ENCODE measurements at places on chromosomes 13 and 19.

GRCh38 chr19:35162471-35163326 lies 8.2 kb downstream of the FXYD5 start:
- peaks cover 21% of the 10 kb centered on the region for H3K4me1 ChIP-seq
- no peak overlapping the region for H3K4me3 ChIP-seq
- H3K27me3 ChIP-seq: no peaks in the 10 kb centered on the region
- no peak for DNase-seq
- H3K36me3 ChIP-seq: peaks cover 100% of the 10 kb centered on the region

DNA sequence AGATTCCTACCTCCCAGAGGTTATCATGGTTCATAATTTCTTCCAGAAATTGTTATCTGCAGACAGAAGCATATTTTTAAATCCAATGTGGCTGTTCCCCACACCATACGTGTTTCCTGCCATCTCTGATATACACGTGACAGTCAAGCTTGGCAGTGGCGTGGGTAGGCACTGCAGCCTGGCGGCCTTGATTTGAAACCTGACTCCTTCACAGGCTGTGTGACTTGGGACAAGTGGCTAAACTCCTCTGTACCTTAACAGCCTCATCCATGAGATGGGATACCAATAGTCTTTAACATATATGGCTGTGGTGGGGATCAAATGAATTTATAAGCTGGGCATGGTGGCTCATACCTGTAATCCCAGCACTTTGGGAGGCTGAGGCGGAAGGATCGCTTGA lies 33.2 kb downstream of the DPF1 start:
- no peaks in the 10 kb centered on the region for H3K36me3 ChIP-seq
- H3K4me1 ChIP-seq: no peaks in the 10 kb centered on the region
- no peaks in the 10 kb centered on the region for H3K27me3 ChIP-seq
- H3K4me3 ChIP-seq: no peak overlapping the region

DNA sequence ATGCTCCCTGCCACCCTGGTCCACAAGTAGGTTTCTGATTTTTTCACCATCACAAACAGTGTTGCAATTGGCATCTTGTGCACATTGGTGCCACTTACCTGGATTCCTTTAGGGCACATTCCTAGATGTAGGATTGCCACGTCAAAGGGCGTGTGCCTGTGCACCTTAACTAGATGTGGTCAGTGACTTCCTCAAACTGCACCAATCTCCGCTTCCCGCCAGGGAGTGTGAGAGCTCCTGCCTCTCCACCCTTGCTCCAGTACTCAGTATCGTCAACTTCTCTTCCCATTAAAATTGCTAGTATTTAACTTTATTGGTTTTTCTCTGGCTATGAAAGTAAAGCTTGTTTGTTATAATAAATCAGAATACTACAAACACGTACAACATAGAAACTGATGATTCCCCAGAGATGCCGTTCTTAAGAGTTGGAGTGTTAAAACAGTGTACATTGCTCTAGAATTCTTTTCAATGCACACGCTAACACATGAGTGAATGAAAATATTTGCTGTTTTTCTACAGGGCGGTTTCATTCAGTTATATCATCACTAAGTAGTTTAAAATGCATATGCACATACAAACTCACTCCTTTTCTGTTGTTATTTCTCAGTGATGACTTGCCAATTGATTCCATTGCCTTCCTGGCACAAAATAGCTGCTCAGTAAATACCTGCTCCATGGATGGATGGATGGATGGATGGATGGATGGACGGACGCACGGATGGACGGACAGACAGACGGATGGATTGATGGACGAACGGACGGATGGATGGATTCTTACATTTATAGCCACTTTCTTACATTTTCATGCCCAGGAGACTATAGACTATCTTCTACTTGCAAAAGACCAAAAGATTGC lies 23.4 kb downstream of the CCNE1 start:
- H3K4me1 ChIP-seq: peaks cover 48% of the 10 kb centered on the region
- no peak overlapping the region for H3K4me3 ChIP-seq
- no peaks in the 10 kb centered on the region for H3K36me3 ChIP-seq
- H3K27me3 ChIP-seq: no peaks in the 10 kb centered on the region
- DNase-seq: no peak

DNA sequence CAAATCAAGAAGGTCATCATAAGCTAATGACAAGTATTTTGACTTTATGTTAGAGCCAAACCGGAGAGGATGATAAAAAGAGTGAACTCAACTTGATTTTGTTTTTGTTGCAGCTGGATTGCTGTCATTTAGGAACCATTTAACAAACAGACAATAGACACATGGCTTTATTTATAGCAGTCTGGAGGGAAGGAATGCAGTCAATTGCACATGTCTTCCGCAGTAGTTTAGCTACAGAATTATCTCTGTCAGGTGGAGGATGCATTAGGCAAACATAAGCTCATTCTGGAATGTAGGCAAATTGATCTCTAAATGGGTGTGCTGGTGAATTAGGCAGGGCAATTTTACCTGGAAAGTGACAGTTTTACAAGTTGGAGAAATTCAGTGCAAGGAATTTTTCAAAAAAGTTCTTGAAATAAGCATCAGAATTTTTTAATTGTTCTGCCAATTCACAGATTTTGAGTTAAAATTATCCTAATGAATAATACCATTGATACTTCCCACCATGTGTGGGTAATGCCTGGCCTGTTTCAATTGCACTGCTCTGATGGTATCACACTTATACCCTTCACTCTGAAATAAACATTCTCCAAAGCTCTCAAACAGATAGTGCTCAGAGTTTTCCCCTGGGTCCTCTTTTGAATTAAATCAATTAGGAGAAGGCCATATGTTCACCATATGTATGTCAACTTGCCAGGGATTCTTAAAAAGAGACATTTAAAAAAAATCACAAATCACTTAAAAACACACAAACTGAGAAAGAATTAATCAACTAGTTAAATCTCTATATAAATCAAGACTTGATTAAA lies 318.3 kb downstream of the NDFIP2 start:
- H3K27me3 ChIP-seq: no peaks in the 10 kb centered on the region
- no peaks in the 10 kb centered on the region for H3K4me1 ChIP-seq
- H3K4me3 ChIP-seq: no peak overlapping the region
- H3K27ac ChIP-seq: no peak overlapping the region
- no peak for DNase-seq
- H3K36me3 ChIP-seq: no peaks in the 10 kb centered on the region

DNA sequence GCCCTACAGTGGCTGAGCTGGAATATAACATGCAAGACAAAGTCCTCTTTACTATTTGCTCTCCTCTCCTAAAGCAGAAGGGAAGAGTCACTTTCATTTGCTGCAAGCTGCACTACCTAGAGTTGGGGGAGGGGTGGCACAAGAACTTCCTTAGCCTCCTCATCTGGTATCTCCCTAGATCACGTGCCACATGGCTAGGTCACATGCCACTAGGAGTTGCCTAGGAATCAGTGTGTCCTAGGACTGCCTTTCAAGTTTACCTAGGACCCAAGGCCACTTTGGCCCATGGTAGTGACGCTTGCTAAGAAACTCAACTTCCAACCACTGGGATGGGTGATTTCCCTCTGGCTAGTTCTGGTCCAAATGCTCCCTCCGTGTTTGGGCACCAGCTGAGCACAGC lies 625.2 kb downstream of the DIAPH3 start:
- H3K4me1 ChIP-seq: no peaks in the 10 kb centered on the region
- no peaks in the 10 kb centered on the region for H3K36me3 ChIP-seq
- H3K27ac ChIP-seq: no peak overlapping the region

GRCh38 chr19:42088471-42089190 lies 12.7 kb downstream of the ZNF574 start:
- H3K27me3 ChIP-seq: no peaks in the 10 kb centered on the region
- peak overlapping the region; percentile 22 for H3K27ac ChIP-seq
- no peak for DNase-seq
- H3K36me3 ChIP-seq: peaks cover 30% of the 10 kb centered on the region

GRCh38 chr19:12937093-12937926 lies 1.1 kb upstream of the CALR start:
- H3K36me3 ChIP-seq: peaks cover 54% of the 10 kb centered on the region
- peak overlapping the region; percentile 99 for H3K4me3 ChIP-seq
- peaks cover 52% of the 10 kb centered on the region for H3K4me1 ChIP-seq
- no peaks in the 10 kb centered on the region for H3K27me3 ChIP-seq

DNA sequence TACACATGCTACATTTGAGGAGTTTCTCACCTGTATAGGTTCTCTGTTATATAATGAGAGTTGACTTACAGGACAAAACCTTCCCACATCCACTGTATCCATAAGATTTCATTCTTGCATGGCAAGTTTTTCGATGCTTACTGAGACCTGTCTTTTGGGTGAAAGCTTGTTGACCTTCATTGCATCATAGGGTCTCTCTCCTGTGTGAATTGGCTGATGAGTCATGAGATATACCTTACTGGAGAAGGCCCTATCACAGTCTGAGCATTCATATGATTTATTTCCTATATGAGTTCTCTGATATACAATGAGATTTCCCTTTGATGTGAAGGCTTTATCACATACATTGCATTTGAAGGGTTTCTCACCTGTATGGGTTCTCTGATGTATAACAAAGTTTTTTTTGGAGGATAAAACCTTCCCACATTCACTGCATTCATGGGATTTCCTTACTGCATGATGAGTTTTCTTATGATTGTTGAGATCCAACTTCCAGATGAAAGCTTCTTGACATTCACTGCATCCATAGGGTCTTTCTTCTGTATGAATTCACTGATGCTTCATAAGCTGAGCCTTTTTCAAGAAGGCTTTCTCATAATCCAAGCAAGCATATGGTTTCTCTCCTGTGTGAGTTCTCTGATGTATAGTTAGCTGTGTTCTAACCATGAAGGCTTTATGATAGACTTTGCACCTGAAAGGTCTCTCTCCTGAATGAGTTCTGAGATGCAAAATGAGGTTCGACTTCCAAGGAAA lies 25.7 kb downstream of the ZNF577 start:
- H3K4me1 ChIP-seq: no peaks in the 10 kb centered on the region
- no peak for DNase-seq
- H3K36me3 ChIP-seq: peaks cover 17% of the 10 kb centered on the region
- H3K27ac ChIP-seq: no peak overlapping the region

DNA sequence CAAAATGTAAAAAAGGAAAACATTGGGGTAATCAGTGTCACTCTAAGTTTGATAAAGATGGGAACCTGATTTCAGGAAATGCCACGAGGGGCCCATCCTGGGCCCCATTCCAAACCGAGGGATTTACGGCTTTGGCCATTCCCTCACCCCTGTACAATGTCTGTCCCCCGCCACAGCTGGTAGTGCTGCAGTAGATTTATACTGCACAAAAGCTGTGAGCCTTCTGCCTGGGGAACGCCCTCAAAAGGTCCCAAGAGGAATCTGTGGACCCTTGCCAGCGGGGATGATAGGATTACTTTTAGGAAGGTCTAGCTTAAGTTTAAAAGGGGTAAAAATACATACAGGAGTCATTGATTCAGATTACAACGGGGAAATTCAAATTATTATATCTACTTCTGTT lies 173.4 kb upstream of the SGCG start:
- no peak overlapping the region for H3K4me3 ChIP-seq
- no peaks in the 10 kb centered on the region for H3K4me1 ChIP-seq
- no peak overlapping the region for H3K27ac ChIP-seq
- no peaks in the 10 kb centered on the region for H3K36me3 ChIP-seq
- no peak for DNase-seq

DNA sequence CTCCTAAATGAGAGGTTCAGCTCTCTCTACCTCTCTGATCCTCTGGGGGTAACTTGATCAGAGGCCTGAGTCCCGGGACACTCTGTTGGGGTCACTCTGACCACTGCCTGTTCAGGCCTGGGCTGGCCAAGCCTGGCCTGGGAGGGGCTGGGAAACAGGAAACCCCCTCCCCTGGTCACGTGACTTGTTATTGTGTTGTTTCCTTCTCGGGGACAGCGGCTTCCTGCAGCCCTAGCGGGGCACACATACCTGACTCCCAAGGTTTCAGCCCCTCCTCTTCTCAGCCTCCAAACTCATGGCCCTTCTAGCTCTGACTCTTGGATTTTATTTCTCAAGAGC lies at the start of gene USHBP1:
Gene USHBP1, minus strand, starts transcription at position 105 of the 339 bp plus-strand sequence. CDS start 446 bp downstream, outside the sequence.
- H3K27me3 ChIP-seq: peaks cover 3% of the 10 kb centered on the region
- DNase-seq: no peak
- H3K4me3 ChIP-seq: no peak within 1 kb of the TSS
- peaks cover 17% of the 10 kb centered on the region for H3K4me1 ChIP-seq
- H3K27ac ChIP-seq: no peak within 1 kb of the TSS

DNA sequence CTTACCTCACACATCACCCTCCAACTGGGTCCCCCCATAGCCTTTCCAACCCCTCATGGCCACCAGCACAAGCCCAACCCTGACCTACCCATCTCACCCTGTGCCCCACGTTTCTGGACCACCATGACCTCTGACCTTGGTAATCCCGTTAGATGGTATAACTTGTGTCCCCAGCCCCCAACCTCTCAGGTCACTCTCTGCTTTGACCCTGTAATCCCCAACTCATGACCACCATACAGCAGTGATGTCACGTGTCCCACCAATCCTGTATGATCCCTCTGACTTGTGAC lies 8.5 kb downstream of the KLC3 start:
- H3K4me3 ChIP-seq: no peak overlapping the region
- no peaks in the 10 kb centered on the region for H3K4me1 ChIP-seq

DNA sequence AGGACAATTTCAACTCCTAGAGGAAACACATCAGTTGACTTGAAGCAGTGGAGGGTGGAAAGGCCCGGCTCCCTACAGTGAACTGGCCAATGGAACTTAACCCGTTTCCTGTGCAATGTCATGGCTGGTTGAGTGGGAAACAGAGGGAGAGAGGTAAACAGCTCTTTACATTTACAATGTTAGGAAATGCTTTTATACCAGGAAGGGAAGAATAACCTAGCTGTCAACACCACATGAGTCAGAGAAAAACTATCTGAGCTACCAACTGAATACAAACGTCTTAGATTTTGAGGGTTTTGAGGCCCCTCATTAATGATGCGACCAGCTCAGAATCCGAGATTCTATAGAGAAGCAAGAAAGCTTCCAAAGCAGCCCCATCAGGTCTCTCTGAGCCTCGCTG lies 36.7 kb downstream of the CARD8 start:
- peaks cover 78% of the 10 kb centered on the region for H3K36me3 ChIP-seq
- H3K27me3 ChIP-seq: no peaks in the 10 kb centered on the region
- H3K27ac ChIP-seq: no peak overlapping the region

GRCh38 chr13:81577601-81578195 lies 1236.8 kb upstream of the SPRY2 start:
- no peaks in the 10 kb centered on the region for H3K4me1 ChIP-seq
- H3K36me3 ChIP-seq: no peaks in the 10 kb centered on the region
- H3K27me3 ChIP-seq: no peaks in the 10 kb centered on the region
- H3K27ac ChIP-seq: no peak overlapping the region

- no peak for DNase-seq
- no peaks in the 10 kb centered on the region for H3K36me3 ChIP-seq
- no peaks in the 10 kb centered on the region for H3K27me3 ChIP-seq
- no peak overlapping the region for H3K27ac ChIP-seq
- no peak overlapping the region for H3K4me3 ChIP-seq
Observed at GRCh38 chr13:87128491-87128890, 542.7 kb upstream of the SLITRK5 start.

- no peaks in the 10 kb centered on the region for H3K36me3 ChIP-seq
- H3K4me1 ChIP-seq: no peaks in the 10 kb centered on the region
- no peaks in the 10 kb centered on the region for H3K27me3 ChIP-seq
- no peak overlapping the region for H3K27ac ChIP-seq
- DNase-seq: no peak
Observed at GRCh38 chr19:34241513-34242337, 12.6 kb upstream of the GARRE1 start.

- no peak for DNase-seq
- H3K4me1 ChIP-seq: no peaks in the 10 kb centered on the region
- H3K27ac ChIP-seq: no peak overlapping the region
- no peaks in the 10 kb centered on the region for H3K36me3 ChIP-seq
- H3K4me3 ChIP-seq: no peak overlapping the region
Observed at GRCh38 chr13:33918199-33918932, 100.4 kb downstream of the RFC3 start.
